NT2/D1 (cell line): ENCODE measurements at places on chromosomes 5 and 9.

DNA sequence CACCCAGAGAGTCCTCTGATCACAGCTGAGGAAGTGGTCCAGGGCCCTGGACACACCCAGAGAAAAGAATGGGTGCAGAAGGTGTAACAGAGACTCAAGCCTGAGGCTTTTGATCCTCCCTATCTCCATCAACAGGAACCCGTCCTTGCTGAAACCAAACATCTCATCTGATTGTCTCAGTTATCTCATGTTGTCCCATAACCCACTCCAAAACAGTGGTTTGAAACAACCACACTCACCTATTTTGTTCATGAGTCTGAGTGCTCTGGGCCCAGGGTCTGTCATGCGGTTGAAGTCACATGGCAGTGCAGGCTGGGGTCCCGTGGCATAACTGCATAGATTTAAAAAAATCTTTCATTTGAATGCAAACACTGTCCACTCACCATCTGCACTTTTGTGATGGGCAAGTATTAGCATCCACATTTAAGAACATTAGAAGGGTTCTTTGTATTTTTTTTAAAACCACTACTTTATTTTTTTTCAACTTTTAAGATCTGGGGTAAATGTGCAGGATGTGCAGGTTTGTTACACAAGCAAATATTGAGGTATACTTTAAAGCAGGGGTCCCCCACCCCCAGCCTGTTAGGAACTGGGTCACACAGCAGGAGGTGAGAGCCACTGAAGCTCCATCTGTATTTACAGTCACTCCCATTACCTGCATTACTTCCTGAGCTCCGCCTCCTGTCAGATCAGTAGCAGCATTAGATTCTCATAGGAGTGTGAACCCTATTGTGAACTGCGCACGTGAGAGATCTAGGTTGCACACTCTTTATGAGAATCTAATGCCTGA lies 255.8 kb downstream of the ROR2 start:
- DNase-seq: no peak

GRCh38 chr5:139386050-139386438 lies 2.9 kb upstream of the SLC23A1 start:
- DNase-seq: no peak

DNA sequence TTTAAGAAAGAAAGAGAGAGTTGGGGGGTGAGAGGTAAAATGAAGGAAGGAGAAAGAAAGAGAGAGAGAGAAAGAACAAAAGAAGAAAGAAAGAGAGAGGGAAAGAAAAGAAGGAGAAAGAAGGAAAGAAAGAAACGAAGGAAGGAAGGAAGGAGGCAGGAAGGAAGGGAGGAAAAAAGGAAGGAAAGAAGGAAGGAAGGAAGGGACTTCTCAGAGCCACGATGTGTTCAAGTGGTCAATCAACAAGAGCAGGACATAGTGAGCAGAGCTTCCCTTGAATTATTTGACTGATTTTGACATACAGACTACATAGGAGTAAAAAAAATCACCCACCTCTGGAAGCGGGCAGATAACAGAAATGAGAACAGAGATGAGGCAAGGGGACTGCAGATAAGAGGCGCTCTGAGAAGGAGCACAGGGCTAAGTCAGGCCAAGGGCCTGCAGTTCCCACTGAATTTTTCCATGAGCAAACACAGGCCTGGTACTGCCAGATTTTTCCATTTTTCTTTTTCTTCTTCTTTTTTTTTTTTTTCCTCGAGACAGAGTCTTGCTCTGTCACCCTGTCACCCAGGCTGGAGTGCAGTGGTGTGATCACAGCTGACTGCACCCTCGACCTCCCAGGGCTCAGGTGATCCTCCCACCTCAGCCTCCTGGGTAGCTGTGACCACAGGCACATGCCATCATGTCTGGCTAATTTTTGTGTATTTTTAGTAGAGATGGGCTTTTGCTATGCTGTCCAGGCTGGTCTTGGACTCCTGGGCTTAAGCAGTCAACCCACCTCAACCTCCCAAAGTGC lies 77.7 kb upstream of the IL17B start:
- DNase-seq: no peak

DNA sequence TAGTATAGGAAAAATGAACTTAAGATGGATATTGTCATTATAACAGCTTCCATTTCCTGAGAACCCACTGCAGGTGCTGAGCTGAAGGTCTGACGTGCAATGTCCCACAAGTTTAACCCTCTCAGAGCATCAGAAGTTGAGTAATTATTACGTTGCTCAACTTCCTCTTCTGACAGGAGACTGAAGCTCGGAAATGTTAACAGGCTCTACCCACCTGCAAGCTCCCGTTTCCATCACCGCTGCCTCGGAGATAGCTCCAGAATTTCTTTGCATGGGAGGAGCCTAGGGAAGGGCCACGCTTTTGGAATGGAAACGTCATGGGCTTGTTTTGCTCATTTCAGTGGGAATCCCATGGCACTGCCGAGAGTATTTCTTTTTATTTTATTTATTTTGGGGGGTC lies 1.0 kb upstream of the NTMT1 start:
- no peak for DNase-seq

DNA sequence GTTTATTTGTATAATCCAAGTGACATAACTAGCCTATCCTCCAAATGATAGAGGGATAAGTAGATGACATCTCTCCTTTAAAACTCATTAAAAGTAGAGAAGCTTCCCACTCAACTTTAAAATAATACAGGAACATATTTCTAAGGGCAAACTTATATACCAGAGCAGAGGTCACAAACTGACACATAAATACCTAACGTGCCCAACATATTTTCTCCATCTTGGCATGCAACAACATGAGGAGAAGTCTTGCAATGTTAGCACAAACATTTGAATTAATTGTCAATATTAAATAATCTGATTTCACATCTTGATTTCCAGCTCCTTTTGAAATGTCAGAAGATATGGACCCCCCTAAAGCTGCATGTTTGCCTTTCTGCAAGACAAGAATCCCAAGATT lies 335.0 kb downstream of the DEPDC1B start:
- DNase-seq: no peak

DNA sequence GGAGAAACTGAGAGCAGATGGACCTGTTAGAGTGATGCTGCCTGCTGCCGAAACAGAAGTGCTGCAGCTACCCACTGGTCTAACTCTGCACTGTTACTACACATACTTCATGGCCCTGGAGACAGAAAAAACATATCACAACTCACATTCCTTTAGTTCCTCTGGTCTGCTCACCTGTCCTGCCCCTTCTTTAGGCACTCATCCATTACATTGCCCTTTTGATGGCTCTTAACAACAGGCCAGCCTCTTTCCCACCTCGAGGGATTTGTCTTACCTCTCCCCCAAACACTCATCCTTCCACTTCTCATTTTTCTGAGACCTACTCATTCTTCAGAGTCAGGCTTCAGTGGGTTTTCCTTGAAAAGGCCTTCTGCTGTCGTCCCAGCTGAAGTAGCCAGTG lies 49.2 kb downstream of the KCTD16 start:
- DNase-seq: no peak

GRCh38 chr9:130423272-130423671 lies 21.5 kb upstream of the ASS1 start:
- DNase-seq: no peak
